CD8-positive, alpha-beta memory T cell (primary cell): ENCODE measurements at places on chromosomes 2 and 18. TPM values are rescaled to one million over a fixed set of nuclear protein-coding genes. Genes with fewer than 3 reads are reported as not detected.

DNA sequence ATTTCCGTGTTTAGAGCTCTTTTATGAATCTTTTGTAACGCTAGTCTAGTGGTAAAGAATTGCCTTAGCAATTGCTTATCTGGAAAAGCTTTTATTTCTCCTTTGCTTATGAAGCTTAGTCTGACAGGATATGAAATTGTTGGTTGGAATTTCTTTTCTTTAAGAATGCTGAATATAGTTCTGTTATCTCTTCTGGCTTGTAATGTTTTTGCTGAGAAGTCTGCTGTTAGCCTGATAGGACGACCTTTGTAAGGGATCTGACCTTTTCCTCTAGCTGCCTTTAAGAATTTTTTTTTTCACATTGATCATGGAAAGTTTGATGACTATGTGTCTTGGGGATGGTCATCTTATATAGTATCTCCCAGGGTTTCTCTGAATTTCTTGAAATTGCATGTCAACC lies 101.1 kb downstream of the TRABD2A start:
- DNase-seq: no peak
- peaks cover 67% of the 10 kb centered on the region for H3K4me1 ChIP-seq
- no peak overlapping the region for H3K4me3 ChIP-seq
- no peaks in the 10 kb centered on the region for H3K27me3 ChIP-seq
- no peak overlapping the region for H3K27ac ChIP-seq

GRCh38 chr18:78780719-78781600 lies 198.7 kb upstream of the SALL3 start:
- DNase-seq: no peak
- no peaks in the 10 kb centered on the region for H3K27me3 ChIP-seq
- H3K4me3 ChIP-seq: no peak overlapping the region
- no peaks in the 10 kb centered on the region for H3K4me1 ChIP-seq
- no peaks in the 10 kb centered on the region for H3K36me3 ChIP-seq

GRCh38 chr2:24586955-24587354 lies 95.9 kb downstream of the NCOA1 start:
- H3K36me3 ChIP-seq: no peaks in the 10 kb centered on the region
- peaks cover 6% of the 10 kb centered on the region for H3K4me1 ChIP-seq
- DNase-seq: peak; percentile 11
- no peak overlapping the region for H3K27ac ChIP-seq
- no peaks in the 10 kb centered on the region for H3K27me3 ChIP-seq
- no peak overlapping the region for H3K4me3 ChIP-seq

- H3K4me1 ChIP-seq: peaks cover 12% of the 10 kb centered on the region
- H3K4me3 ChIP-seq: no peak overlapping the region
- no peaks in the 10 kb centered on the region for H3K36me3 ChIP-seq
- peak; percentile 39 for DNase-seq
- no peak overlapping the region for H3K27ac ChIP-seq
- no peaks in the 10 kb centered on the region for H3K27me3 ChIP-seq
Measured at GRCh38 chr2:239946864-239947728, 78.0 kb downstream of the NDUFA10 start.

DNA sequence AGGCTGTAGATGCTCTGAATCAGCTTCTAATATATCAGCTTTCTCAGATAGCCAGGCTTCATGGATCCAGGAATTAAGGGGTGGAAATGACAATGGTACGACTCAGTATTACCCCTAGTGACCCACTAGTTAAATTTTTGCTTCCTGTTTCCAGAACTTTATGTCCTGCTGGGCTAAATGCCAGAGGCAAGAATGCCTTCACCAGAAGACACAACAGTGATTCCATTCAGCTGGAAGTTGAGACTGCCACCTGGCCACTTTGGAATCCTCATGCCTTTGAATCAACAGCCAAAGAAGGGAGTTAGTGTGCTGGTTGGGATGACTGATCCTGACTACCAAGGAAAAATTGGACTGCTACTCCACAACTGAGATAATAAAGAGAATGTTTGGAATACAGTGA lies 239.1 kb downstream of the ASXL3 start:
- DNase-seq: no peak
- H3K4me3 ChIP-seq: no peak overlapping the region
- no peaks in the 10 kb centered on the region for H3K36me3 ChIP-seq

DNA sequence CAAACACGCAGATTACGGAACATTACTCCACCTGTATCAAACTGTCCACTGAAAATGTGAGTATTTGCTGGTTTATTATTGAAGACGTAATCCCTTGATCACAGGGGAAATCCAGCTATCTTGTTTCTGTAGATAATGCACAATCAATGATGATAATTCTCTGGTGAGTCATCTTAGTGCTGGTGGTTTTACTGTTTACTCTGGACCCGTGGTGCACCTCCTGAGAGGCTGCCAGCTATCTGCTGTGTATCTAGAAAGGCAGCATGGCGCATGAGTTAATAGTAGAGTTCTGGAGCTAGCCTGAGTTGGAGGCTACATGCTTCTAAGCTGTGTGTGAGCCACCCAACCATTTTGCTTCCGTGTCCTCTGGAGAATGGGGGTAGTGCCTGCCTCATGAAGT lies 6.5 kb downstream of the NCAPH start:
- peak overlapping the region; percentile 49 for H3K27ac ChIP-seq
- H3K36me3 ChIP-seq: no peaks in the 10 kb centered on the region
- H3K4me3 ChIP-seq: peak overlapping the region; percentile 7

DNA sequence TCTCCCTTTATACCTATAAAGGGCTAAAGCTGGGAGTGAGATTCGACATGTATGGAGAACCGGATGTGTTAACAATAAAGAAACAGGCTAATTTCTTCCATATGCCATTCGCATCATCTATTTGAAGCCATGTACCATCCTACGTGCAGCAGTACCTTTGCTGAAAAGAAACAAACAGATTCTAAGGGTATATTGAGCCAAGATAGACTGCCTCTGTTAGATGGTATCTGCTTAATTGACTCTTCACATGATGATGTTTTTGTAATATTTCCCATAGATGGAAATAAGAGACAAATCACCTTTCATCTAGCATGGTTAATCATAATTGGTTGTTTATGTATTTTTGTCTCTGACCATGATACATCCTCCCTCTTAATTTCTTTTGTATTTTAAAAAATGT lies 32.1 kb upstream of the PAX3 start:
- no peaks in the 10 kb centered on the region for H3K4me1 ChIP-seq
- no peak overlapping the region for H3K27ac ChIP-seq
- no peak for DNase-seq
- no peak overlapping the region for H3K4me3 ChIP-seq
- H3K27me3 ChIP-seq: no peaks in the 10 kb centered on the region

DNA sequence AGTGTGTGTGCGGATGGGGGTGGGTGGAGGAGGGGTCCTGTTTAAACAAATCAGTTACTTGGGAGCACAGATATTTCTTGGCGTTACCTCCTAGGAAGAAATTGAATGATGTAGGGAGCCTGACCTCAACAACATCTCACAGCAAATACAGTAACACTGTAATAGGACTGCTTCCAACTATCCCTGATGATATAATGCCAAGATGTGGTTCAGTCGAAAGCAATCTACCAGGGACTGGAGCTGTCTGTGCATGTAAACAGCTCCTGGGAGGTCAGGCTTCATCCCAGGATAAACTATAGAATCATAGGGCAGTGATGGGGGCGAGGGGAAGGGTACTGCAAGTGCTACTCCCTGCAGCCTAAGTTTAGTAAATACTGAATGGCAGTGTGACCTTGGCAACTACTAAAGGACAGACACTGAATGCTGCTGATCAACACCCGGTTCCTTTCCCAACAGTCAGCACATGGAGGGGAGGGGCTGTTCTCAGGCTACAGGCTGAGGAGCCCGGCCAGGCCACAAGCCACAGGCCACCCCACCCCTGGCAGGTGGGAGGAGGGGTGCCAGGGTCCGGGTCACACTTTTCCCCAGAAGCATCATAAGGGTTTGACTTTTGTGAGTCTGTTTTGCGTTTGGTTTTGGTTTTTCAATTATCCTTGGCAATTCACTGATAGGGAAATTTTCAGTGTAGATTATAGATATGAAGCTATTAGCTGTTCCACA lies 85.3 kb upstream of the ZNF397 start:
- no peaks in the 10 kb centered on the region for H3K36me3 ChIP-seq
- no peak for DNase-seq
- H3K27me3 ChIP-seq: no peaks in the 10 kb centered on the region
- peaks cover 19% of the 10 kb centered on the region for H3K4me1 ChIP-seq

- H3K4me1 ChIP-seq: peaks cover 7% of the 10 kb centered on the region
- DNase-seq: no peak
- no peaks in the 10 kb centered on the region for H3K27me3 ChIP-seq
- no peak overlapping the region for H3K27ac ChIP-seq
- H3K36me3 ChIP-seq: no peaks in the 10 kb centered on the region
- H3K4me3 ChIP-seq: no peak overlapping the region
Measured at GRCh38 chr2:127027715-127028114, 79.2 kb downstream of the BIN1 start.

DNA sequence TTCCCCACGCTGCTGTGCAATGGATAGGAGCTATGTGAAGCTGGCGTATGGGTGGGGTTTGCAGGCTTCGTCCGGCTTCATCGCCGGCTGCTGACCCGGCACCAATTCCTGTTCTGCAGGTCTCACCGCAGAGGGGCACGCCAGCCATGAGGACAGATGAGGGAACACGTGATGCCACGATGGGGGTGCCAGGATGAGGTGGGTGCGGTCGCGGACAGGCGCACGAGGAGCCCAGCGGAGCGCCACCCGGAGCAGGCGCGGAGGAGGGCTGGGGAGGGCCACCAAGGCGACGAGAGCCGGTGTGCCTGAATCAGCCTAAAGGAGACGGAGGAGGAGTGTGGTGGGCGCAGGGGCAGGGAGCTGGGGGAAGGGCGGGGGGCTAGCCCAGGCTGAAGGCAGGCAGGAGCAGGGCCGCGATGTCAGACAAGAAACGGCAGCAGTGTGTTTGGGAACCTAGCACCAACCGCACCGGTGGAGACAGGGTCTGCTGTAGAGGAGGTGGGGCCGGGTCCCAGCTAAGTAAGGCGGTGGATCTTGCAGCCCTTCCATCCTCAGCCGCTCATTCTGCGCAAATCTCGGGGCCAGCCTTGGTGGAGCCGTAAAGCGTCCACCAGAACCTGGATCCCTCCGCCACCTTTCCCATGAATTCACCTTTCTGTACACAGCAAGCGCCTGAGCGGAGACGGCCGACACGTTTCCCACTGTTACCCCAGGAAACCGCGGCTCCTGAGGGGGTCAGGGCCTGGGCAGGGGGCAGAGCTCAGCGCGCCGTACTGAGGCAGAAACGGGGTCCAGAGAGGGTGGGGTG lies 17.0 kb upstream of the CD8A start:
- H3K27me3 ChIP-seq: no peaks in the 10 kb centered on the region
- no peaks in the 10 kb centered on the region for H3K36me3 ChIP-seq
- H3K4me1 ChIP-seq: peaks cover 35% of the 10 kb centered on the region
- peak overlapping the region; percentile 71 for H3K4me3 ChIP-seq

DNA sequence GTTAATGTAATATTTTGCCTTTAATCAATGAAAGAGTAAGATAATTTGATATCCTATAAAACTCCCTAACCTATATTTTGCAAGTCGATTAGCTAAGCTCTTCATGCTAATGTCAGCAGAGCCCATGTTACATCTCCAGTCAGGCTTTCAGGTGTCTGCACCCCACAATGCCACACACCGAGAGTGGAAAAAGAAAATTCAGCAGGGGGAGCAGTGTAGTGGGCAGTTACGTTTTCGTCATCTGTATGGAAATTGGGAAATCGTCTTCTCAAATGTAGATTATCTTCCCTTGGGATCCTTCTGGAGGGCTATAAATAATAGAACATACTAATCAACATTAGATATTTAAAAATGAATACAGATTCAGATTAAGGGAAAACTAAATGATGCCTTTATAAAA lies 66.3 kb downstream of the BCL11A start:
- no peaks in the 10 kb centered on the region for H3K36me3 ChIP-seq
- no peak overlapping the region for H3K27ac ChIP-seq
- H3K27me3 ChIP-seq: no peaks in the 10 kb centered on the region
- H3K4me3 ChIP-seq: no peak overlapping the region
- no peak for DNase-seq

GRCh38 chr2:10501980-10502802 lies 54.1 kb upstream of the ODC1 start:
- no peaks in the 10 kb centered on the region for H3K36me3 ChIP-seq
- no peak for DNase-seq
- H3K4me1 ChIP-seq: peaks cover 4% of the 10 kb centered on the region
- H3K4me3 ChIP-seq: no peak overlapping the region
- H3K27me3 ChIP-seq: no peaks in the 10 kb centered on the region
- no peak overlapping the region for H3K27ac ChIP-seq

DNA sequence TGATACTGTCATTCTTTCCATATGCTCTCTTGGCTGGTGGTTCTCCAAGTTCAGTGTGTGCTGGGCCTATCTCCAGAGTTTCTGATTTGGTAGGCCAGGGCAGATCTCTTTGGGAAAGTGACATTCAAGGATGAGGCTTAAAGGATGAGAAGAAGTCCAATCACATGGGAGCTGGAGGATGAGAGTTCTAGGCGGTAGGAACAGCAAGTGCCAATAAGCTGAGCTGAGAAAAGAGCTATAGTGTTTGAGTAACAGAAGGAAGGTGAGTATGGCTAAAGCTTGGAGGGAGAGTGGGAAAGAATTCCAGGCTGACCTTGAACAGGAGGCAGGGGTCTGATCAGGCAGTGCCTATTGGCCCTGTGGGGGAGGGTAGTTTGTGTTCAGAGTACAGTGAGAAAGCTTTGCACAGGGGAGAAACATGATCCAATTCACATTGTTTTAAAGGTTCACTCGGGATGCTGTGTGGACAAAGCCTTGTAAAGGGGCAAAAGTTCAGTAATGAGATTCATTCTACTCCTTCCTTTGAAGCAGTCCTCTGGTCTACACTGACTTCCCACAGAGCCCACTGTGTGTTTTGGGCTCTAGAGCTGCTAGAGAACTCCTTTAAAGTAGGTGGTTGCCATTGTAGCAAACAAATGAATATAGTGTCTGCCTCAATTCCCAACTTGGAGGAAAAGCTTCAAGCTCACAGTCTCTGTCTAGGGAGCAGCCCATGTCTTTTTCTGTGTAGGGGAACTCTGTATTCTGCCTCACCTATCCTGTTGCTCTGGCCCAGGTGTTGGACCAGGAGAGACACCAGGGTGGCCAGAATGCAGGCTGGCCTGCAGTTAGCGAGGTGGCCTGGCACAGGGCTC lies 81.8 kb downstream of the FASTKD2 start:
- no peaks in the 10 kb centered on the region for H3K36me3 ChIP-seq
- DNase-seq: no peak
- H3K27me3 ChIP-seq: no peaks in the 10 kb centered on the region
- no peak overlapping the region for H3K27ac ChIP-seq
- H3K4me1 ChIP-seq: no peaks in the 10 kb centered on the region

DNA sequence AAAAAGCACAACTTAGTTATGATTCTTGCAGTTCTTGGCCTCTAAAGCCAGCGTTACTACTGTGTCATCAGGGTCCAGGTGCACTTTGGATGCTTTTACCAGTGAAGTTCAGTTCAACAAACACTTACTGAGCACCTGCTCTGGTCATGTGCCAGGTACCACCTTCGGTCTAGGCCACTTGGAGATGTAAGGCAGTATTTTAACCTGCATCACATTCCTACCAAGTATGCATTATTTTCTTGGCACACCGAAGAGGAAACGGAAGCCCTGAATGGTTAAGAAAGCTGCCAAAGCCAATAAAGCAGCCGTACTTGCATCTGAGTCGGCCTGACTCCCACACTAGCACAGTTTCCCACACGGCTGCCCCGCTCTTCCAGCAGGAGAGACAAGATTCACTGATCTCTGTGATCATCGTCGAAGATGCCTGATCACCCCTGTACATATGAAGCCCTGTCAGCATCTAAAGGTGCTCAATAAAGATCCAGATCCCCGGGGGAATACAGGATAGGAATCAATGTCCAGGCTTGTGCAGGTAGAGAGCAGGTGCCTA lies 427.1 kb downstream of the EIPR1 start:
- no peak overlapping the region for H3K4me3 ChIP-seq
- H3K36me3 ChIP-seq: no peaks in the 10 kb centered on the region
- H3K4me1 ChIP-seq: no peaks in the 10 kb centered on the region
- no peak for DNase-seq

The TYMS gene
- 2.6 TPM for polyA plus RNA-seq

The CRYGD gene
- not detected for polyA plus RNA-seq

The ASB18 gene
- polyA plus RNA-seq: not detected

The GRB14 gene
- polyA plus RNA-seq: not detected

The PSMA8 gene
- 2.1 TPM for polyA plus RNA-seq

The FIGN gene
- not detected for polyA plus RNA-seq
